ENCODE measurements at places on chromosomes 4 and X.

- DNase-seq, result no peak
Observed at GRCh38 chr4:189131118-189131517, 809.6 kb upstream of the FRG1 start.

DNA sequence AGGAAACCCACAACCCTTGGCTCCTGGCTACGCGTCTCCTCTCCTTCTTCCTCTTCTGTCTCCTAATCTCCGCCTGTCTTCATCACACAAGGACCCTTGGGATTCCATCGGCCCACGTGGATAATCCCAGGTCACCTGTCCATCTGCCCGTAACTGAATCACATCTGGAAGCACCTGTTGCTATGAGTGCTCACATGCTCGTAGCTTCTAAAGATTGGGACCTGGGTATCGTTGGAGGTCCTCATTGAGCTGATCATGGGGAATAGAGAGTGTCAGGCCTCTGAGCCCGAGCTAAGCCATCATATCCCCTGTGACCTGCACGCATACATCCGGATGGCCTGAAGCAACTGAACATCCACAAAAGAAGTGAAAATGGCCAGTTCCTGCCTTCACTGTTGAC, 175.4 kb downstream of the SHOX start:
- no peak for DNase-seq

- DNase-seq, result no peak
Observed at GRCh38 chr4:152979731-152980330, 43.7 kb downstream of the FHDC1 start.

- DNase-seq, result peak; percentile 61
Observed at GRCh38 chr4:55255179-55255578, 90.9 kb upstream of the SRD5A3 start.

- peak; percentile 9 for DNase-seq
Observed at GRCh38 chrX:49282647-49283011, 13.0 kb downstream of the PPP1R3F start.

DNA sequence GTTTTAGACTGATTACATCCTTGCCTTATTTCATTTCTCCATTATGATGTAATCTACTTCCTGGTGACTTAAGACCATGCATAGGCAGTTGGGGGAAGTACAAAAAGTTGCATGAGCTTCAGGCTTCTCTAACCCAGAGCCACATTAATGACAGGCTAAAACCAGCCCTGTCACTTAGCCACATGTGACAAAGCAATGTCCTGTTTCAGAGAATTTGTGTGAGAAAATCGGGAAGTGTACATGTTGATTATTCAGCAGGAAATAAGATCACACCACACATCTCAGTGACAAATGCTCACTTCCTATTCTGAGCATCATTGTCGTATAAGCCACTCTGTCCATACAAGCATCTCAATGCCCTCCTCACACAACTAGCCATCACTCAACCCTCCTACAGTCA, 98.5 kb upstream of the MAGEB16 start:
- DNase-seq, result no peak

GRCh38 chr4:10458177-10458576, 951 bp upstream of the ZNF518B start:
- DNase-seq, result no peak

DNA sequence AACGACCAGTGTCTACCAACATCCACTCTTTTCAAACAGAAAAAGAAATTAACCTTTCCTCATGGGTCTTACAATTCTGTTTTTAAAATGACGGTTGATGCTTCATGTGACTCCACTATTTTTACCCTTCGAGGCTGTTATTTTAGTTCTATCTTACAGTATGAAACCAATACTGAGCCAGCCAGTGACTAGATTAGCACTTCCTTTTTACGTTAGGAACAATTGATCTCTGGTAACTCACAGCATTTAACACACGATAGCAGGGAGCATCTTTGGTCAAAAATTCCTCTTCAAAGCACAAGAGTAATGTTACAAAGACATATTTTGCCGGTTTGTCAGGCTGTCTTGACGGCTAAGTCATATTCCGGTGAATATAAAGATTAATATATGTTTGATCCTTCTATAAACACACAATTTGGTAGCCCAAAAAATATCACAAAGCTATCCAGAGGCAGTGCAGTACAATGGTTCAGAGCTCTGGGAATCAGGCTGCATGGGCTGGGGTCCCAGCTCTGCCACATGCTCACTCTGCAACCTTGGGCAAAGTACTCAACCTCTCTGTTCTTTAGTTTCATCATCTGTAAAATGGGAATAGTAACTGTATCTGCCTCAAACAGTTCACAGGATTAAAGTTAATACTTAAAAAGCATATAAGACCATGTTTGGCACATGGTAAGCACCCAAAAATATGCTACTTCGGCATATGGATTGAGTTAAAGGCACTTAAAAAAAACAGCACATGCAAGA, 62.9 kb upstream of the TXK start:
- no peak for DNase-seq

DNA sequence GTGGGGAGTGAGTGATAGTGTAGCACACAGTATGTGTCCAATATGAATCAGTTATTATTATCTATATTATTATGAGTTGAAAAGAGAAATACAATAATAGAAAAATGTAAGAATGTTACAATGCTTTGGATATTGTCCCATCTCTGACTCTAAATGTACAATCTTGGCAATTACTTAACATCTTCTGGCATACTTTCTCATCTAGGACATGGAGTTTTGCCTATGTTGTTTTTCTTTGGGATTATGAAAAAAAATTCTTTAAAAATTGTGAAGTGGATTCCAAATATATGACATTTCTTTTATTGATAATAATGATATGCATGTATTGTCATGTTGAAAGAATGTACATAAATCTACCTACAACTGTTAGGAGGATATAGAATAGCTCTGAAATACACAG, 84.1 kb downstream of the TBCK start:
- no peak for DNase-seq

GRCh38 chrX:132409780-132410556, 78.9 kb downstream of the MBNL3 start:
- no peak for DNase-seq

GRCh38 chr4:175453456-175453855, 358.6 kb downstream of the GPM6A start:
- DNase-seq, result no peak

GRCh38 chr4:43380093-43380492, 487.6 kb downstream of the GRXCR1 start:
- DNase-seq, result no peak

- DNase-seq, result no peak
Observed at GRCh38 chr4:61628282-61628681, 428.2 kb downstream of the ADGRL3 start.

- DNase-seq, result no peak
Observed at GRCh38 chr4:37749398-37749988, 63.3 kb upstream of the RELL1 start.

GRCh38 chrX:124085063-124085462, 123.6 kb downstream of the STAG2 start:
- no peak for DNase-seq

GRCh38 chr4:2085496-2085901, 26.4 kb downstream of the NAT8L start:
- DNase-seq, result no peak

DNA sequence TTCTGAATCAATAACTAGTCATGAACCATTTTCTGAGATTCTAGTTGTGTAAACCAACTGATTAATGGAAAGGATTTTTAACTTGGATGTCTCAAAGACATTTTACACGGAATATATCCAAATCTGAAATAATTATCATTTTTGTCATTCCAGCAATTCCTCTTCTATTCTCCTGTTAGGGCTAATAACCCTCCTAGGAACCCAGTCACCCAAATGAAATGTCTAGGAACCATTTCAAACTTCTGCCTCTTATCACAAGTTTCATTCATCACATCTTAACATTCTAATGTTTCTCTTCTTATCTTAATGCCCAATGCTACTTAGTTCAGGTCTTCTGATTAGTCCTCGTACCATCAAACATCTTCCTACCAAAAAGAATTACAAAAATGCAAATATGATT, 639.8 kb downstream of the DMD start:
- DNase-seq, result no peak

DNA sequence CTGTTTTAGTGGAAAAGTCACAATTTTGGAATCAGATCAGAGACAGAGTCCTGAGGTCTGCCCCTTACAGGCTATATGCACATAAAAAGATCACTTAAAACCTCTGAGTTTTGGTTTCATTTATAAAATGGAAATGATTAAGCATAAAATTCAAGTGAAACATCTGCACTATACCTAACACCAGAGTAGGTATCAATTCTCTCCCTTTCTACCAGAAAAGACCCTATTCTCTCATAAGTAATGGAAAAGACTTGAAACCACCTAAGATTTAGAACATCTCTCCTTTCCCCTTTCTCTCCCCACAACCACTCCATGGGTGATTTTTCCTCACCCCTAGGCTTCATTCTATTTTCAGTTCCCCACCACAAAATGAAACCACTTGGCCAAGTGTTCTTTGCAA, 907 bp downstream of the LHFPL1 start:
- no peak for DNase-seq

GRCh38 chrX:47047989-47048388, 30.3 kb upstream of the RGN start:
- no peak for DNase-seq

GRCh38 chr4:127642169-127642568, 9.4 kb downstream of the INTU start:
- peak; percentile 18 for DNase-seq

GRCh38 chr4:8653326-8654000, 60.9 kb downstream of the CPZ start:
- DNase-seq, result no peak

DNA sequence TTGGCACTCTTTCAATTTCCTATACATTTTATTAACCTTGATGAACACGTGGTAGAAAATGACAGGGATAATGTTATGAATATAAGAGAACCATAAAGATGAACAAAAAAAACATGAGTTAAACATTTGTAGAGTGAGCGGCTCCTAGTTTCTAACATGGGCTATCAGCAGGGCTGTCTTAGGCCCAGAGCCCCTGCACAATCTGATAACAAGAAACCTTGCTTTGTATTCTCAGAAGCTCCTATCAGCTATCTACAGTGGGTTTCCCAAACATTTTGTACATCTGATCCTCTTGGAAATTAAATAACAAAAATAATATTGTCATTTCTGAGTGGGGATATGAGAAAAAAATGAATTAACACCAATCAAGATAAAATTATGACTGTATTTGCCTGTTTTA, 10.6 kb upstream of the RBPJ start:
- DNase-seq, result no peak

DNA sequence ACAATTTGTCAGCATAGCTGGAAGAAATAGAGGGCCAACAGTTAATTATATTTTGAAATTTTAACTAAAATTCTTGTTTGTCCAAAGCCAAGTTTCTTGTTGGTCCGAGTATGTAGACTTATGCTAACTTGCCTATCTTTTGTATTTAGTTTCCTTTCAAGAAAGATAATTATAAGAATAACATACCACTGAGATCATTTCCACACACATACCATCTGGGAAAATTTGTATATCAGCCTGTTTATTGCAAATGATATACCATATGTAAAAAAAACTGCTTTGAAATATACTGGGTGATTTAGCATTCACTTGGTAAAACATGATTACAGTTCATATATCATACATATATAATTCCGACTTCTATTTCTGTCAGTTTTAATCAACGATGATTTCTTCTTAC, 84.7 kb upstream of the ANKRD50 start:
- no peak for DNase-seq

GRCh38 chr4:47662975-47663374, 174.9 kb downstream of the CORIN start:
- DNase-seq, result no peak

- DNase-seq, result no peak
Observed at GRCh38 chr4:11593576-11594116, 165.0 kb upstream of the HS3ST1 start.

GRCh38 chr4:169993531-169993930, 32.7 kb downstream of the MFAP3L start:
- DNase-seq, result no peak

- no peak for DNase-seq
Observed at GRCh38 chrX:47644557-47645091, 5.7 kb downstream of the ELK1 start.

GRCh38 chr4:7334521-7335275, 100.0 kb downstream of the PSAPL1 start:
- no peak for DNase-seq

DNA sequence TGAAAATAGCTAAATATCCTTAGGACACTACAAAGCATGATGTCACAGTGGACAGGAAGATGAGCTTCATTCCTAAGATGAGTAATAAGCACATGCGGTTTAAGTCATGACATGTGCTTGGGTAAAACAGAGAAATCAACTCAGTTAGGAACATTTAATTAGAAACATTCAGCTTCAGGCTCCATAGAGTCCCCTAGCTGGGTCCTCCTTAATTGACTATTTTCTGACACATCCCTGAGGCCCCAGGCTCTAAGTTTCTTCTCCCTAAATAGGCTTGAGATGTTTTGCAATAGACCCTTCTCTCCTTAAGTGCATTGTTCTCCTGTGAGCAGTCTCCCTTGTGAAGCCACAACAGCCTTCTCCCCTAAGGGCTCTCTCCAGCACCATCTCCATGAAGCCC, 70.4 kb upstream of the ANXA3 start:
- DNase-seq, result peak; percentile 50

GRCh38 chr4:158621729-158622128, 50.0 kb downstream of the C4orf46 start:
- DNase-seq, result no peak

GRCh38 chr4:165208221-165208652, 876 bp downstream of the KLHL2 start:
- no peak for DNase-seq

DNA sequence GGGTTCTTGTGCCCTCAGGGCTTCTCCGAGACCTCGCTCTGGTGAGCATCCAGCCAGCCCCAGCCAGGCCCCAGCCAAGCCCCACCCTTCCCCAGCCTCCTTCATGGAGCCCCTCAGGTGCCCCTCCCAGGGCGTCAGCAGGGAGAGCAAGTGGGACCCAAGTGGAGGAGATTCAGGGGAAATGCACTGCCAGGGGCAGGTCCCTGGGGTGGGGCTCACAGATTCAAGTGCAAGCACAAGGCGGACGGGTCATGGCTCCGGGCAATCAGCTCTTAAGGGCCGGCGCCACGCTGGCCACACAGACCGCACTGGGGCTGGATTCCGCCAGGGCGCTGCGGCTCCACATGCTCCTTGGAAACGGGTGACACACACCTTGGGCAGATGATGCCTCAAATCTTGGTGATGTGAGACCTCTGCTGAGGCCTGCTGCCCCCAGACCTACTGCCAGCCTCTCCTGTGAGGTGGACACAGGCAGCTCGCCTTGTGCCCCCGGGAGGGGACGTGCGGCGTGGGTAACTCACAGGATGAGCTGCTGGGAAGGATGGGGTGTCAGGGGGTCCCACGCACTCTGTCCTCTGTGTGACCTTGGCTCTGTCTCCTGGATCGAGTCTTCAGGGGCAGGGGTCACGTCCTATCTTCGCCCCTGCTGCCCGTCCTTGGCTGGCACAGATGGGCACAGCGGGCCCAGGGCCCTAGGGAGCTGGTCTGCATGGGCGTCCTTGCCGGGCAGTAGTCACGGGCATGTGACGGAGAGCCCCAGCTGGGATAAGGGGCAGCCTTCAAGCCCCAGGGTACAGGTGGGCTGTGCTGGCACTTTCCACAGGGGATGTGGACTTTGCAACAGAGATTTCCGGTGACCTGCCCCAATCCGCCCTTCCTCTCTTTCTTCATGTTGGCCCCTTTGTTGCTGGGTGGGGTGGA, 17.1 kb downstream of the NAT8L start:
- DNase-seq, result no peak
